ENCODE measurements at places on chromosomes 4 and X. TPM values are rescaled to one million over a fixed set of nuclear protein-coding genes. Genes with fewer than 3 reads are reported as not detected.

NKX6-1 gene
- not detected for total RNA-seq

DNA sequence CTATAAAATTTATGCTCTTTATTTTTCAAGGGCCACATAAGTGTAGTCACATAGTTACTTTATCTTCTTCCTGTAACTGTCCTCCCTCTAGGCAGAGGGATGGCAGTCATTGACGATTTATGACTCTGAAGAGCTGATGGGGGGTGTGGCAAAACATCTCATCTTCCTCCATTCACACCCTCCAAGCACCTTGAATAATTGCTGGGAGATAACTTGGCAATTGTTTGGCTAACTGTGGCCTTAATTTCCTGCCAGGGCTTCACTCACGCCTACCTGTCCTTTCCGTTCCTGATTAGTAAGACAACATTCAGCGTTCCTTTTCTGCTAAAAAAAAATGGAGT is 329.2 kb downstream of the ARHGAP10 start:
- H3K4me3 ChIP-seq = peak overlapping the region; percentile 49
- no peaks in the 10 kb centered on the region for H3K36me3 ChIP-seq
- H3K4me1 ChIP-seq = peaks cover 32% of the 10 kb centered on the region

RRH gene
- not detected for total RNA-seq

DNA sequence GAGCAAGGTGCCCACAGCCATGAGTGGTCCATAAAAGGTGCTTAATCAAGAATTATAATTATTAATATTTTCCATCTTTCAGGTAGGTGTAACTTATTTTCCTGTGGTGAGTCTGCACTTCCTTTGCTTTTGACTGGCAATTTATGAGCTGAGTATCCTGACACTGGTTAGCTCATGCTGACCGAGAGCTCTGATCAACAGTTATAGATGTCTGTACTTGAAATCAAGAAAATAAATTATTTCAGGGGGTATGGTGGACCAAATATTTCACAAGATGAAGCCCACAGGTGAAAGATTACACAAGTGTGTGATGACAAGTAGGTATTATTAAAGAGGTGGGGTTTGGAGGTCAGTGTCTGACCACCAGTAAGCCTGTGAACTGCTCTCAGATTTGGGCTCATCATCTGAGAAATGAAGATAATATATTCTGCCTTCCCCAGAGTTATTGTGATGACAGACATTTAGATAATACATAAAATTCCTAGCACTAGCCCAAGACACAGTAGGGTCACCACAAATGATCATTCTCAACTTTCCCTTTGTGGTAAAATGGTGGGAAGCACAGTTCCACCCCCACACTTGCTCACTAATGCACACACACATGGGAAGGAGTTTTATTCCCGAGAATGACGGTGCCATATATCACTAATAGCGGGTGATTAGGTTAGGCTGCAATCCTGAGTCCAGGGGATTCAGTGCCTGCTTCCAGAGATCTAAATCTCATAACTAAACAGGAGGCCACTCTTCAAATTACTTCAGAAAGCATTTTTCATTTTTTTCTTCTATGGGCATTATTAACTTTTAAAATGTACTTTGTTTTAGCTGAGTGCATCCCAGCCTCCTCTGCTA is 34.0 kb upstream of the PACRGL start:
- no peak overlapping the region for H3K27ac ChIP-seq
- no peaks in the 10 kb centered on the region for H3K4me1 ChIP-seq
- H3K27me3 ChIP-seq = no peaks in the 10 kb centered on the region
- DNase-seq = no peak

DNA sequence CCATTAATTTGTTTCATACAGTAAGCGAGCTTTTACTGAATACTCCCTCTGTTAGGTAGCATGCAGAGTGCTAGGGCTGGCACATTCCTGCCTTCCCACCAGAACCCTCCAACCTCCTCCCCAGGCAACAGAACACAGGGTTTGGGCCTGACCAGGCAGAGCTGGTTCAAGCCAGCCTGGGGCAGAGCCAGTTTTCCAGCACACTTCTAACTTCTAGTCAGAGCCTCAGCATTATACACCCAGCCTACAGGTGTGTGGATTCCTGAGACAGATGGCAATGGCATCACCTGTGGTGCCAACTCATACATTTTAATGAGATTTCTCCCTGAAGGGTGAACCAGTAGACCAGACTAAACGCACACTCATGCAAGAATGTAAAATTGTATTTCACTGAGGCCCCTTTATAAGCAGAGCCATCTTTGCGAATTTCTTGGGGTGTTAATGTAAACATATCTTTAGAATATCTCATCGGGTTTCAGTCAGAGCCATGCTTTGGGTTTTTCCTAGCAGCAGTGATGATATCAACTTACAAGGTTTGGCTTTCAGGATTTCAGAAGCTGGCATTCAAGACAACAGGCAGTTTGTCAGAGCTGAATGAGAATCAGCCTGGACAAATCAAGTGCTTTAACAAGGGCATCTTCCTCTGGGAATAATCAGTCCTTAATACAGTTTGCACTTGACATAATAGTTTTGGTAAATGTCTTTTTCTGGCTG is 92.0 kb downstream of the GATB start:
- no peak overlapping the region for H3K27ac ChIP-seq
- H3K27me3 ChIP-seq = no peaks in the 10 kb centered on the region
- H3K4me3 ChIP-seq = no peak overlapping the region
- H3K4me1 ChIP-seq = no peaks in the 10 kb centered on the region
- H3K36me3 ChIP-seq = no peaks in the 10 kb centered on the region

DNA sequence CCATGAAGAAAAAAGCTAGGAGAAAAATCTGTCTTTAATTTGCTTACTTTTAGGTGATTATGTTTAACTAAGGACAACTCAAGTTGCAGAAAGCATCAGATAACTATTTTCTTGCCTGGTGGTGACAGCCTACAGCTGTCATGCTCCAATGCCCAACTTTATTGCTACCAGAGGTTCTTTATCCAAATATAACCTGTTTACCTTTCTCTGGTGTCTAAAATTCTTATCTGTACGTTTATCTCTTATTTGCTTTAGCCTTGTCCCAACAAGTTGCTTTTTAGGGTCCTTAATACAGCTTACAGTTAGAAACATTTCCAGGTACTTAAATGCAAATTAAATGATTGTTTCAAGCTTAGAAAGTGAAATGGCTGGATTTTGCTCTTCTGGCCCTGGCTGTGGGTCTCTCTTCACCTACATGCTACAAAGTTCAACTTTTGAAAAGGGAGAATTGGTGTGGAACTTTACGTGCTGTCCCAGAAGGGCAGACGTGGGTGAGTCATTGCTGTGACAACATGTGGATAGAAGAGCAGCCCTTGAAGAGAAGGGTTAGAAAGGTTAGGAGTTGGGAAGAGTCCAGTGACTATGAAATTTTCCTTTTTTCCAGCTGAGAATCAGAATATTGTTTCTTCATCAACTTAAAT is 60.7 kb downstream of the HPGD start:
- H3K27me3 ChIP-seq = no peaks in the 10 kb centered on the region
- no peak for DNase-seq
- H3K4me1 ChIP-seq = no peaks in the 10 kb centered on the region
- no peak overlapping the region for H3K27ac ChIP-seq
- no peaks in the 10 kb centered on the region for H3K36me3 ChIP-seq
- H3K4me3 ChIP-seq = no peak overlapping the region

All from naive thymus-derived CD4-positive, alpha-beta T cell (primary cell).